Esophagus squamous epithelium (tissue), 5 donors: ENCODE measurements at places on chromosomes 12 and 14. TPM values are rescaled to one million over a fixed set of nuclear protein-coding genes. Genes with fewer than 3 reads are reported as not detected.

The TTLL5 gene
- total RNA-seq = 15.3 TPM

The PPP1R1A gene
- 0.26 TPM for total RNA-seq

The BRAP gene
- total RNA-seq = 9.2 TPM

The PYGL gene
- 69.7 TPM for total RNA-seq

The FAM90A1 gene
- total RNA-seq = 0.64 TPM

The CEBPE gene
- not detected for total RNA-seq

The ZFHX2 gene
- total RNA-seq = 0.13 TPM

The PLA2G1B gene
- not detected for total RNA-seq

The KRT3 gene
- total RNA-seq = 1.6 TPM

The CLEC1B gene
- not detected for total RNA-seq

GRCh38 chr12:50415899-50416479 lies 15.3 kb downstream of the LARP4 start:
- DNase-seq = no peak

DNA sequence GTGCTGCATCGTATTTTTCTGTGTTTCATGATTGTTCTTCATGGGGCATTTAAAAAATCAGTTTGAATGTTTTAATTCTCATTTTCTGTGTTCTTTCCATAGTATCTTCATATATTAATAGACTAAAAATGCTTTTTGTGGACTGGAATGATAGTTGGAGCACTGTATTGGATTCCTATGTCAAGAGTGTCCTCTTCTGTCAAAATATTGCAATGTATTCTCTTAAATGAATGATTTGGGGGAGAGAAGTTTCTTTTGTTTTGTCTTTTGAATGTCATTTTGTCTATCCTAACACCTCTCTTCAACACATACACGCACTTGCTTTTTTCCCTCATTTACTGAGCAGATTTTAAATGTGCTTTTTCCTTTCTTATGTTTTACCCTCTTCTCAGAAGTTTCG lies 4.7 kb upstream of the EIF2S3B start:
- no peak for DNase-seq

DNA sequence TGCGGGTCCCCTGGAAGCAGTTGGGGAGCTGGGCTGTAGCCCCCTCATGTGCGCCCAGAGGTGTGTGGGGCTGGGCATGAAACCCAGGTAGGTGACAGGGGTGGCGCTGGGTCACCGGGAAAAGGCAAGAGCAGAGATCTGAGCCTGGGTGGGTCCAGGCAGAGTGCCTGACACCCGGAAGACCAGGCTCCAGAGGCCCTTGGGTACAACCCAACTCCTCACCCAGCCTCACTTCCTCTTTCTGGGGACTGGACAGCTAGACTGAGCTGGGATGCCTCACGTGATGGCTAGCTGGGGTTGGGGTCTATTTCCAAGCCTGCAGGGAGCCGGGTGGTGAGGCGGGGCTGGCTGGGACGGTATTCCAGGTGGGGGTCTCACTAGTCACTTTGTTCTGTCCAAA lies 16.3 kb upstream of the CYP46A1 start:
- DNase-seq = no peak

GRCh38 chr12:121499929-121500793 lies 80.7 kb downstream of the KDM2B start:
- no peak for DNase-seq

DNA sequence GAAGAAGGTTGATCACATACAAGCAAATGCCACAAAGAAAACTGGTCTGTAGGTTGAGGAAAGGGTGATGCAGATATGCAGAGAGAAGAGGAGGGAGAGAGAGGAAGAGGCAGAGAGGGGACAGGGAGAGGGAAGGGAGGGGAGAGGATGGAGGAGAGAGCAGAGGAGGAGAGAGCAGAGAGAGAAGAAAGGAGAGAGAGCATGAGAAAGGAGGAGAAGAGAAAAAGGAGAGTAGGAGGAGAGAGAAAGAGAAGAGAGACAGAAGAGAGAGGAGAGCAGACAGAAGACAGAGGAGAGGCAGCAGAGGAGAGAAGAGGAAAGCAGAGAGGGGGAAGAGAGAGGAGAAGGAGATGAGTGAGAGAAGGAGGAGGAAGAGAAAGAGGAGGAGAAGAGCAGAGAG lies 59.2 kb downstream of the STXBP6 start:
- no peak for DNase-seq

DNA sequence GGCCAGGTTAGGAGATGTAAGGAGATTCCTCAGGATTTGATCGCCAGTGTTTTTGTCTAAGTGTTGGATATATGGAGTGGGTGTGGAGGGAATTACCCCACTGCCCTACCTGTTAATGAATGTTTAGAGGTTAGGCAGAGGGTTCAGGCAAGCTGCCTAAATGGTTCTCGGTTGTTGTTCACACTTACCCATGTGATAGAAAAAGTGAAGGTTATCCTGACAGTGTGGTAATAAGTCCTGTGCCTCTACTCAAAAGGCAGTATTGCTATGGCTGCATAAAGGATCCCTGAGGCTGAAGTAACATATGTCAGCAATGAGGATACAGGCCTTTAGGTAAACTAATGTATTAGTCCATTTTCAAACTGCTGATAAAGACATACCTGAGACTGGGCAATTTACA lies 112.0 kb downstream of the GPHN start:
- no peak for DNase-seq

GRCh38 chr12:15856097-15856982 lies 25.8 kb upstream of the STRAP start:
- no peak for DNase-seq

- no peak for DNase-seq
Observed at GRCh38 chr14:88322504-88323085, 474 bp downstream of the KCNK10 start.

DNA sequence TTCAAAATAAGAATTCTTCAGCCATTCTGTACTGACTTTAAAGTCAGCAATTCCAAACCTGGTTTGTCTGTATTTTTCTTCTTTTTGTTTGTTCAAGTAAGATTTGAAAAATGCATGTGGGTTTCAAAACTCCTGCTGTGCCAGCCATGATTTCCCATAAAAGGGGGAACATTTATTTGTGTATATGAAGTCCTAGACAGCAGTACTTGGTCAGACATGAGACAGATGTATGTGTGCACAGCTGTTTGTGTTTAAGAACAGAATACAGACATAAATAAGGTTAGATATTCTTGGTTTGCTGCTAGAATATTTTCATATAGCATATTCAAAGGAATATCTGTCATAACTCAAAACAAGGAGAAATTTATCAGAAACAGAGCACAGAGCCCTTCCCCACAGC lies 236.0 kb downstream of the ADAMTS20 start:
- no peak for DNase-seq

DNA sequence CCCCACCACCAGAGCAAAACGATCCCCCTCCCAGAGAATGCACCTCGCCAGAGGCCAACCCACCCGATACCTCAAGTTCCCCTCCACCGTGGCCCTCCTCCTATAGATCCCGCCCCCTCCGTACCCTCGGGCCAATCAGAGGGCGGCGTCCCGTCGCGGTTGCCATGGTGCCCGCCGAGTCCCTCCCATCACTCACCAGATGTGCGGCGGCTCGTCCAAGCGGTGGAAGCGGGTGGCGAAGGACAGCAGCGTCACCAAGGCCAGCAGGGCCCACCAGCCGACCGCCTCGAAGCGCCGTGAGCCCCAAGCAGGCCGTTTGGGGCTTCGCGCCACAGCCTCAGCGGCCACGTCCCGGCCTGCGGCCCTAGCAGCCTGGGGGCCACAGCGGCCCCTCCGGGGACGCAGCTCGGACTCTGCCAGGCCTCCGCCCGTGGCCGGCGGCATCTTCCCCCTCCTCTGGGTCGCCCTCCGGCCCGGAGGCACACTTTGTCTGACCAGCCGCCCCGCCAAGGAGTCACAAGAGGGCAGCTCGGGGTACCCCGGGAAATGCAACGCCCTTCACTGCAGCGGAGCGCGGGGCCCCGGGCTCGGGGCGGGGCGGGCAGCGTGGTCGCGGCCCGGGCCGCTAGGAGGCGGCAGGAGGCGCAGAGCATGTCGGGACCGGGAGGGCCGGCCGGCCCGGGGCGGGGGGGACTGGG lies at the start of gene POMT2:
Gene POMT2 (minus strand): TSS at position 646 of the 698 bp plus-strand sequence. CDS start 202 bp downstream, at position 444.
- peak; percentile 82 for DNase-seq

GRCh38 chr12:67761566-67761965 lies 113.0 kb downstream of the DYRK2 start:
- no peak for DNase-seq

GRCh38 chr14:69643430-69644200 lies 32.2 kb downstream of the SUSD6 start:
- DNase-seq = no peak

DNA sequence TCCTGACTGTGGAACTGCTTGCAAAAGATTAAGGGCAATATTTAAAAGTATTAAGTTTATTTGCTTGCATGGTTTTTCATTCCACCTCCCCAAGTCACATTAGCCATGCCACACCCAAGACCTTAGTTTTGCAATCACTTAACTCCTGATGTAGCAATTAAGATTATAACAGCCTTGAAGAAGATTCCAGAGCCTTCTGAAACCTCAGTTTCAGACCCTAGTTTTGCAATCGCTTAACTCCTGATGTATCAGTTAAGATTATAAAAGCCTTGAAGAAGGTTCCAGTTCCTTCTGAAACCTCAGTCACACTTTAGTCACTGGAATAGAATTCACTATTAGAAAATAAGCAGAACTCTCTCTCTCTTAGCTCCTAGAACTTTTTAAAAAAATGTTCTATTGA lies 42.7 kb upstream of the DCN start:
- DNase-seq = no peak

GRCh38 chr14:64755781-64756221 lies 51.6 kb downstream of the PLEKHG3 start:
- no peak for DNase-seq

DNA sequence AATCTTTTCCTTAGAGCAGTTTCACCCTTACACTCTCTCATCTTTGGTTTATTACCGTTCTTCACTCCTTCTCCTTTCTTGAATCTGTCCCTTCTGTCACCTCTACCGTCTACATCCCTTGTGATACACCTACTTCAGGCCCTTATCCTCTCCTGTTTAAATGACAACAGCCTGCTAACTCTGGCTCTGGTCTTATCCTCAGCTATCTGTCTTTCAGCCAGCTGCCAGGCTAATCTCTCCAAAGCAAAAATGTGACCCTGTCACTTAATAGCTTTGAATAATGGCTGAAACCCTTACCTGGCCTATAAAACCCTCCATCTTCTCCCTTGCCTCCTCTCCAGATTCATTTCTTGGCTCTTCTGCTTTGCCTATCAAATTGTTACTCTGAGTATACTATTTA lies 32.3 kb downstream of the BEST3 start:
- no peak for DNase-seq

GRCh38 chr12:84198294-84198946 lies 714.2 kb downstream of the SLC6A15 start:
- no peak for DNase-seq

GRCh38 chr14:94522115-94522724 lies 13.0 kb upstream of the SERPINA12 start:
- DNase-seq = no peak

GRCh38 chr14:30608533-30609006 lies 13.5 kb upstream of the SCFD1 start:
- DNase-seq = no peak

- DNase-seq = no peak
Observed at GRCh38 chr14:38790916-38791315, 312.1 kb downstream of the SEC23A start.

DNA sequence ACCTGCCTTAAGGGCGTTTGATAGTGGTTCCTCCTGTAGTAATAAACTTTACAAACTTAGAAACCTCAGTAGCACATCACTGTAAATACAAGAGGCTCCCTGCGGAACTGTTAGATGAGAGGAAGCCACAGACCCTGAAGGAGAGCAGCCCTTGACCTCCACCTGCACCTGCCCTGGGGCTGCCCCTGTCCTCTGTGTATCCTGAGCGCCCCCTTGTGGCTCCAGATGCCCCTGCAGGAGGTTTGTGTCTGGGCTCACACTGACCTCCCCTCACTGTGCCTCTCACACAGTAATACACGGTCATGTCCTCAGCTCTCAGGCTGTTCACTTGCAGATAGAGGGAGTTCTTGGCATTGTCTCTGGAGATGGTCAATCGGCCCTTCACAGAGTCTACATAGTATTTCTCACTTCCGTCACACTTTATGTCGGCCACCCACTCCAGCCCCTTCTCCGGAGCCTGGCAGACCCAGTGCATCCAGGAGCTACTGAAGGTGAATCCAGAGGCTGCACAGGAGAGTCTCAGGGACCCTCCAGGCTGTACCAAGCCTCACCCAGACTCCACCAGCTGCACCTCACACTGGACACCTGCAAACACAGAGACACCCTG lies 1059.8 kb downstream of the TMEM121 start:
- no peak for DNase-seq

DNA sequence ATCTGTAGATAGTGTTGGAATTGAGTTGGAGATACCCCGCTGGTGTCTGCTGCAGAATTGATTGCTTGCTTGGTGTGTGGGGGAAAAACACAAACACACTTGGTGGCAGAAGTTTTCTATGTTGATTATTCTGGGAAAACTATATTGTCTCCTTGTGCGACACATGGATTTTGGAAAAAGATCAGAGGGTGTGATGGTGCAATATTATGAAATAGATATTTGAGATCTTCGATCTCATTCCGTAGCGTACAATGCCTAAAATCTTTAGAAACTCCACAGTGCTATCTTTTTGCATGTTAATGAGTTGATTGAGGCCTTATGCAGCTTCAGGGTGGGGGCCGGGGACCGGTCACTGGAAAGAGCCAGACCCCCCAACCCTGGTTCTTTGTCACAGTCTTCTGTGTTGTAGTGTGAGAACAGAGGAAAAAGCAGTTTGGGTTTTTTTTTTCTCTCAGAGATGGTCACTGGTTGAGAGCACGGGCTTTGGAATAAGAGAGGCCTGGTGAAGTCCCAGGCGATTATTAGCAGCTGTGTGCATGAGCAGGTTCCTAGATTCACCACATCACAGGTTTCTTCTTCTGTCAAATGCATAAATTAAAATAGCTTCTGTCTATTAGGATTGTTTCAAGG lies 88.2 kb downstream of the ST8SIA1 start:
- no peak for DNase-seq

GRCh38 chr14:24135584-24135833 lies 485 bp upstream of the PSME1 start:
- DNase-seq = no peak
